ENCODE measurements at places on chromosomes 5 and 9.

GRCh38 chr5:161278739-161279660, 267.5 kb downstream of the GABRB2 start:
- no peak for DNase-seq

DNA sequence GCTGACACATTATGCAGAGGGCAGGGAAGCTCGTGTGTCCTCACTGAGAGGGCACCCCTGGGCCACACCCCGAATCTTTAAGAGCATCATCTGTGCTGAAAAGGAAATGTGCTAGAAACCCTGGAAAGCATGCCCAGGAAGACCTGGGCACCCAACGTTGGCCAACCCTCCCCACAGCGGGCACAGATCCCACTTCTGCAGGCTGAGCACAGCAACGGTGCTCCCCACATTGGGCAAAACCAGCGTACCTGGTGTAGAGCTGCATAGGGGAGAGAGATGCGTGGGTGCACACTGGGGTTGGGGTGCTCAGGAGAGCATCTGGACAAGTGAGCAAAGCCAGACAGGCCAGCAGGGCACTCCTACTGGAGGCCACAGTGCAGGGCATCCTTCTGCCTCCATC, 32.6 kb downstream of the ROR2 start:
- DNase-seq: no peak

DNA sequence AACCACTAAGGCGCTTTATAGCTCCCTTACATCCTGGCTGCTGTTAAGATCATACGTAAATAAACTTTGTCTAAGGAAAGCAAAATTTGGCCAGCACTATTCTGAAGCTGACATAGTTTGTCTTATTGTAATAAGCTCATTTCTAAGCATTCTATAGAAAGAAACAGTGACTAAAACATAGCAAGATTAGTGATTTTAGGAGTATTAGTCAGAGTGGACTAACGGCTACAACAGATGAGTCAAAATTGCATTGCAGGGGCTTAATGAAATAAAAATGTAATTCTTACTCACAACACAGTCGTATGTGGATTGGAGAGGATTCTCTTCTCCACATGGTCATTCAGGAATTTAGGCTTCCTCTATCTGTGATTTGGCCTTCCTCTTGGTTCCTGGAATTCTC, 347.6 kb downstream of the GADD45G start:
- DNase-seq: no peak

GRCh38 chr9:108544866-108545265, 310.9 kb downstream of the ACTL7B start:
- DNase-seq: no peak

Data from T-helper 2 cell (primary cell).